Tracheal epithelial cell (primary cell): ENCODE measurements at places on chromosomes 11 and 22. TPM values are rescaled to one million over a fixed set of nuclear protein-coding genes. Genes with fewer than 3 reads are reported as not detected.

Gene SCGB1A1
- total RNA-seq = not detected in 2 replicates

Gene MS4A4E
- total RNA-seq = not detected in 2 replicates

Gene PHOX2A
- not detected in 2 replicates for total RNA-seq

Gene PGA5
- total RNA-seq = not detected in 2 replicates

Gene NAT10
- 17.9 and 21.2 TPM in 2 replicates for total RNA-seq

Gene BIRC2
- total RNA-seq = 74.2 and 75.2 TPM in 2 replicates

Gene CDPF1
- 9.2 and 10.9 TPM in 2 replicates for total RNA-seq

Gene MOGAT2
- not detected in 2 replicates for total RNA-seq

Gene ANO1
- total RNA-seq = 2.9 and 3.0 TPM in 2 replicates

Gene BIK
- total RNA-seq = 61.0 and 99.3 TPM in 2 replicates

Gene DNAJB7
- not detected in 2 replicates for total RNA-seq

Gene SMIM35
- total RNA-seq = under 0.01 TPM in 1 of 2 replicates, not detected in the other

Gene KDM4E
- not detected in 2 replicates for total RNA-seq

Gene FXYD6
- total RNA-seq = 0.72 TPM in 1 of 2 replicates, not detected in the other

Gene SMCO4
- 1.9 and 10.9 TPM in 2 replicates for total RNA-seq

Gene IRAG1
- 0.24 TPM in 1 of 2 replicates, not detected in the other for total RNA-seq

Gene OR5A1
- total RNA-seq = not detected in 2 replicates

Gene DMC1
- total RNA-seq = 1.3 and 2.2 TPM in 2 replicates

Gene AAMDC
- 0.43 and 10.4 TPM in 2 replicates for total RNA-seq

Gene TSPAN32
- total RNA-seq = not detected in 2 replicates

Gene SOX10
- not detected in 2 replicates for total RNA-seq

Gene PRDX5
- total RNA-seq = 374 and 392 TPM in 2 replicates

Gene LARGE1
- 4.3 and 7.5 TPM in 2 replicates for total RNA-seq

Gene ACP2
- 10.2 and 16.1 TPM in 2 replicates for total RNA-seq

Gene SLC5A4
- not detected in 2 replicates for total RNA-seq

Gene CD3E
- total RNA-seq = not detected in 2 replicates

Gene DSCAML1
- total RNA-seq = 1.9 TPM in 1 of 2 replicates, not detected in the other

Gene TTLL1
- 6.3 and 7.7 TPM in 2 replicates for total RNA-seq

Gene TYR
- total RNA-seq = not detected in 2 replicates

Gene RAB3IL1
- 1.1 and 1.9 TPM in 2 replicates for total RNA-seq

Gene SLC5A1
- total RNA-seq = 1.5 and 1.7 TPM in 2 replicates

Gene C11orf16
- not detected in 2 replicates for total RNA-seq

Gene P2RX6
- total RNA-seq = 0.48 TPM in 1 of 2 replicates, not detected in the other

Gene CATSPER1
- total RNA-seq = under 0.01 TPM in 1 of 2 replicates, not detected in the other

Gene ADORA2A
- total RNA-seq = 0.72 and 1.1 TPM in 2 replicates

Gene RTN3
- total RNA-seq = 36.4 and 51.2 TPM in 2 replicates

Gene FAU
- 358 and 363 TPM in 2 replicates for total RNA-seq

Gene RIBC2
- not detected in 2 replicates for total RNA-seq

Gene PHLDA2
- total RNA-seq = 7.7 and 14.7 TPM in 2 replicates

Gene GSTP1
- total RNA-seq = 3,881 and 7,825 TPM in 2 replicates

Gene ACR
- not detected in 2 replicates for total RNA-seq

Gene BTBD18
- under 0.01 TPM in 1 of 2 replicates, not detected in the other for total RNA-seq

Gene JAM3
- total RNA-seq = 0.64 and 1.7 TPM in 2 replicates

Gene APOL2
- total RNA-seq = 9.6 and 47.2 TPM in 2 replicates

Gene C22orf23
- total RNA-seq = under 0.01 TPM in 1 of 2 replicates, not detected in the other

Gene KCNK7
- 0.48 and 3.2 TPM in 2 replicates for total RNA-seq

Gene OR5P2
- not detected in 2 replicates for total RNA-seq

Gene VSIG2
- 1.7 TPM in 1 of 2 replicates, not detected in the other for total RNA-seq

Gene P2RY2
- 7.5 and 19.8 TPM in 2 replicates for total RNA-seq

Gene CPT1B
- total RNA-seq = 2.2 TPM in 1 of 2 replicates, not detected in the other

Gene MICAL2
- total RNA-seq = 43.7 and 192 TPM in 2 replicates
